ENCODE measurements at places on chromosomes 3 and 15.

DNA sequence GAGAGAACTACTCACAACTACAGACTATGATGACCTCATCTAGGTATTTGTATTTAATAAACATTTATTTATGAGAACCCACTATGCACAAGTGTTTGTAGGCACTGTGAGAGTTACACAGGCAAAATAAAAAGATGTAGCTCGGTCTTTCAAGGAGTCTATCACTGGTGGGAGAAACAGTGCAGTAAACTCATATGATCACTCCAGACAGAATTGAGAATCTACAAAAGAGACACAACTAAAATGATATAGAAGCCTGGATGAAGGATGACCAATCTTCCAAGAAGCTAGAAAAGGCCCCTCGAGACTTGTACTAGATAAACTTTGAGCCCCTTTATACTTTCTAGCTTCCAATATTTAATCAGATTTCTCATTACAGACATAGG, 70.2 kb upstream of the ZBTB20 start:
- DNase-seq: no peak

GRCh38 chr15:72554471-72555425, 80.6 kb downstream of the ARIH1 start:
- DNase-seq: no peak

DNA sequence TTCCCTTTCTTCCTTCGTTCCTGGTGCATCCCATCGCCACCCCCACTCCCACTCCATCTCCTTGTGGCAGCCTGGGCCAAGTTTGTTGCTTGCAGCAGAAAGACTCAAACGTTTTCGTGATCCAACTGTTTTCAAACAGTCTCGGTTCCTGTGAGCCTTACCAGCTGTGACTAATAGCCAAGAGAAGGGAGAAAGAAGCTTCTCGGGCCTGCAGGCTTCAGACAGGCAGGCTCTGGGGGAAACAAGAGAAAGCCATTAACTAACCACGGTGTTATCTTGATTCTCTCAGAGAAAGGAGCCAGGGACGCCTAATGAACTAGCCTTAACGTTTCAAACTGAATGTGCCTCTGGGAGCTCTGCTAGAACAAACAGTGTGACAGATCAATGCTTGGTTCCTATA, 742.0 kb downstream of the NR2F2 start:
- no peak for DNase-seq

DNA sequence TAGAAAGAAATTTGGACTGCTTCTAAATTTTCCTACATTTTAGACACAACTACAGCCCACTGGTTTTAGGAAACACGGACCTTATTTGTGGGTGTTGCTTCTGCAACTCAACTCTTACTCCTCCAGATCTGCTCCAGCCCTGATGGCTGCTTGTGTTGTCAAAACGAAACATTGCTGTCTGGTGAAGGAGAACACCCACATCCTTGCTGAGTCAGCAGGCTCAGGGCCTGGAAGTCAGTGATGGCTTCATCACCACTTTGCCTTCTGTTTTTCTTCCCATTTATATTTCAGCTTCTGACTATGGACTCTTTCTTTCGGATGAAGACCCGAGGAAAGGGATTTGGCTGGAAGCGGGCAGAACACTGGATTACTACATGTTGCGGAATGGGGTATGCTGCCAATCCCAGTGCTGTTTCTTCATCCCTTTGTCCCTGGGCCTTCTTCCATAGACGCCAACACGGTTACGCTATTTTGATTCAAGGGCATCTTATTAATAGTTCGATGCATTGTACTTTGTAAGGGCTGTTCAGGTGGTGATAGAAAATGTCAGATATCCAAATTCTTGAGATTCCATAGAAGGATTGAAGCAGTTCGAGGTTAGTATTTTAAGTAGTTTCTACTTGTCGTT, 392.6 kb upstream of the TPM1 start:
- DNase-seq: no peak

DNA sequence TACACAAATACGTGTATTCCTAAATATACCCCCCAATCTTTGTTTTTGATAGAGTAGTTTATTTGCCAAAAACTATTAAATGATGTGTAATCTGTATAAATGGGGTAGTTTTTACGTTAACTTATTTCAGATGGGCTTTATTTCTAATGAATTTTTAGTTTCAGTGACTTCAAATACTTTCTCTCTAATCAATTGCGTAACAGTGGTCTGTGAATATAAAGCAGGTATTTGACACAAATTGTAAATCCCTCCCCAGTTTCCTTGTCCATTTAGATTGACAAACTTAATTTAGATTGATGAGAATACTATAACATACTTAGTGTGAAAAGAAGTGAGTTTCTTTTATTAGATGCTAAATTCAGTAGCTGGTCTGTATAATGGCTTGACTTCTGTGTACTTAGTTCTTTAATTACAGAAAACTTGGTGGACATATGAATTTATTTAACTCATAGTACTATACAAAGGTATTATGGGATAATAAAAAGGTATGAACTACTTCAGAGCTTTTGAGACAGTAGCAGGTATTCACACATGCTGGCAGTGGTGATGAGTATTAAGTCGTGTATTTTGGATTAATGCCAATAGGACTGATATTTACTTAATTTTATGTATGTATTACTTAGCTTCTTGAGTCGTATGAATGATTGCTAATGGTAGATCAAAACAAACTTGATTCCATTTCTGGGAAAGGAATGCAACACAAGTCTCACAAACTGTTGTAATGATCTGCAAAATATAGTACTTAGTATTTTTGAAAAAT, 81.6 kb downstream of the STT3B start:
- DNase-seq: no peak

- DNase-seq: no peak
Measured at GRCh38 chr3:183745300-183746098, 47.9 kb downstream of the YEATS2 start.

Measured in SIG-M5 (cell line).